ENCODE measurements at places on chromosomes 12 and 14. TPM values are rescaled to one million over a fixed set of nuclear protein-coding genes. Genes with fewer than 3 reads are reported as not detected.

Gene PEX5
- polyA plus RNA-seq = 68.5 TPM

Gene ZCCHC8
- 32.3 TPM for polyA plus RNA-seq

Gene P2RX2
- polyA plus RNA-seq = 0.38 TPM

Gene SUSD6
- polyA plus RNA-seq = 19.6 TPM

Gene GPR68
- 4.9 TPM for polyA plus RNA-seq

Gene KRT74
- not detected for polyA plus RNA-seq

Gene TMPRSS12
- polyA plus RNA-seq = 0.12 TPM

Gene SSPN
- polyA plus RNA-seq = 18.9 TPM

Gene SERPINA9
- polyA plus RNA-seq = not detected

Gene RHOJ
- 29.6 TPM for polyA plus RNA-seq

Gene ZNF839
- polyA plus RNA-seq = 16.3 TPM

Gene BMP4
- 16.3 TPM for polyA plus RNA-seq

Gene NXPH4
- 31.9 TPM for polyA plus RNA-seq

Gene KRT86
- polyA plus RNA-seq = 0.65 TPM

Gene SERPINA10
- 0.26 TPM for polyA plus RNA-seq

Gene DEGS2
- polyA plus RNA-seq = 4.3 TPM

Gene POTEG
- polyA plus RNA-seq = 0.17 TPM

Gene IKZF4
- 16.8 TPM for polyA plus RNA-seq

Gene SLCO1B1
- not detected for polyA plus RNA-seq

Gene TMEM132D
- polyA plus RNA-seq = 15.7 TPM

Gene ADAMTS20
- 0.45 TPM for polyA plus RNA-seq

Gene KRT4
- polyA plus RNA-seq = 0.20 TPM

Gene IGF1
- polyA plus RNA-seq = 4.6 TPM

Gene PRR4
- polyA plus RNA-seq = 12.5 TPM

Gene NPAS3
- polyA plus RNA-seq = 77.3 TPM

Gene LRRC10
- not detected for polyA plus RNA-seq

Gene ANKRD9
- 48.7 TPM for polyA plus RNA-seq

Gene ZNF219
- polyA plus RNA-seq = 48.8 TPM

Gene SLC25A47
- not detected for polyA plus RNA-seq

Gene LRTM2
- polyA plus RNA-seq = 7.4 TPM

Gene PLXNC1
- polyA plus RNA-seq = 27.6 TPM

Gene KRT8
- 1.7 TPM for polyA plus RNA-seq

Gene ETFBKMT
- polyA plus RNA-seq = 3.6 TPM

Gene DHH
- 1.3 TPM for polyA plus RNA-seq

Gene APOF
- 0.12 TPM for polyA plus RNA-seq

Gene SAV1
- 20.7 TPM for polyA plus RNA-seq

Gene HOXC5
- polyA plus RNA-seq = 16.3 TPM

Gene MIPOL1
- 3.9 TPM for polyA plus RNA-seq

Gene BEGAIN
- 19.4 TPM for polyA plus RNA-seq

Gene ASPG
- polyA plus RNA-seq = 1.6 TPM

Gene GPR84
- polyA plus RNA-seq = 0.41 TPM

Gene ALDH6A1
- polyA plus RNA-seq = 36.8 TPM

Gene MYL6
- polyA plus RNA-seq = 1,524 TPM

Gene ZCRB1
- 90.1 TPM for polyA plus RNA-seq

Gene KITLG
- polyA plus RNA-seq = 21.3 TPM

Gene GLIPR1L2
- polyA plus RNA-seq = 4.8 TPM

Gene OR4E2
- not detected for polyA plus RNA-seq

Gene OAS3
- polyA plus RNA-seq = 7.2 TPM

Gene POMT2
- 55.7 TPM for polyA plus RNA-seq

Gene C12orf56
- 0.19 TPM for polyA plus RNA-seq

Gene DDX54
- 65.7 TPM for polyA plus RNA-seq

Gene KLRG1
- polyA plus RNA-seq = 6.7 TPM

Gene ERP27
- polyA plus RNA-seq = 0.45 TPM

Gene PZP
- 0.47 TPM for polyA plus RNA-seq

Gene AQP2
- 0.47 TPM for polyA plus RNA-seq

Gene CARMIL3
- polyA plus RNA-seq = 43.2 TPM

Gene TWF1
- 101 TPM for polyA plus RNA-seq

Gene MAP1LC3B2
- polyA plus RNA-seq = 18.5 TPM

Gene DTD2
- 29.5 TPM for polyA plus RNA-seq

Measured in spinal cord (tissue), 10 donors.